NCI-H345 (cell line): ENCODE measurements at places on chromosomes 4 and X.

DNA sequence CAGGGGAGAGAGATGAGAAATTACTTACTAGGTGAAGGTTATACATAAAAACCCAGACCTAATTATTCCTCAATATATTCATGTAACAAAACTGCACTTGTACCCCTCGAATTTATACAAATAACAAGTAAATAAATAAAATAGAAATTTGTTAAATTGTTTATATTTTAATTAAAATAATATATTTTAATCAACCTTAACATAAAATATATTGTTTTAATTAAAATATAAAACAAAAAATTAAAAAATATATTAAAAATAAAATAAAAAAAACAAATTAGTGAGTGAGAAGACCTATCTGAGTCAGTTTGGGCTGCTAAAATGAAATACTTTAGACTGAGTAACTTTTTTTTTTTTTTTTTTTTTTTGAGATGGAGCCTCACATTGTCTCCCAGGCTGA is 87.4 kb upstream of the PCDH7 start:
- no peak for DNase-seq

GRCh38 chrX:53716328-53717088 is 30.0 kb upstream of the HUWE1 start:
- no peak for DNase-seq

GRCh38 chr4:40592034-40592433 is 37.6 kb downstream of the RBM47 start:
- DNase-seq, result no peak

GRCh38 chr4:184387351-184387750 is 87.0 kb downstream of the IRF2 start:
- DNase-seq, result no peak

- no peak for DNase-seq
Observed at GRCh38 chrX:152861116-152861515, 30.3 kb downstream of the NSDHL start.

- DNase-seq, result no peak
Observed at GRCh38 chr4:184583738-184584502, 65.3 kb downstream of the CASP3 start.

DNA sequence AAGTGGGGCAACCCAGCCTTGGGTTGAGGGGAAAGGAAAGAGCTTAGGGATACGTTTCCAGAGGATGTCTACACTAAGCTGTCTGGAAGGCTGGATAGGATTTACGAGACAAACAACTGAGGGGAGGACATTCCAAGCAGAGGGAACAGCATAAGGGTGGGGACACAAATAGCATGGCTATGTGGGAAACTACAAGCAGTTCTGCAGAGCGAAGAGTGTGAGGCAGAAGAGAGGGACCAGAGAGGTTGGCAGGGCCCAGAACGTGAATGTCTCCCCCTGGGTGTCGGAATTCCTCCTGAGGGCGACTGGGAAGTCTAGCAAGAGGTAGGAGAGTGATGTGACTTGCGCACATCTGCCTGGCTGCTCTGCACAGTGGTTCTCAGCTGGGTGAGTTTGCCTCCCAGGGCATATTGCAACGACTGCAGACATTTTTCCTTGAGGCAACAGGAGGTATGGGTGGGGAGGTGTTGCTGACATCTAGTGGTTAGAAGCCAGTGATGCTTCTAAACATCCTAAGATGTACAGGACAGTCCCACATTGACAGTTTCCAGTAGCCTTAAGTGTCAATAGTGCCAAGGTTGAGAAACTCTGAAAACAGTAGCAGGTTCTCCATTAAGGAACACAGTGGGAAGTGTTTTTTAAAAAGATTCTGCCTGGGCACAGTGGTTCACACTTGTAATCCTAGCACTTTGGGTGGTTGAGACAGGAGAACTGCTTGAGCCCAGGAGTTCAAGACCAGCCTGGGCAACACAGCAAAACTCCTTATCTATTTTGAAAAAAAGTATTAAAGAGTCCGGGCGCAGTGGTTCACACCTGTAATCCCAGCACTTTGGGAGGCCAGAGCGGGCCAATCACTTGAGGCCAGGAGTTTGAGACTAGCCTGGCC is 9.2 kb downstream of the NDUFA1 start:
- DNase-seq, result peak; percentile 27

- no peak for DNase-seq
Observed at GRCh38 chr4:119209077-119209476, 3.4 kb upstream of the USP53 start.

DNA sequence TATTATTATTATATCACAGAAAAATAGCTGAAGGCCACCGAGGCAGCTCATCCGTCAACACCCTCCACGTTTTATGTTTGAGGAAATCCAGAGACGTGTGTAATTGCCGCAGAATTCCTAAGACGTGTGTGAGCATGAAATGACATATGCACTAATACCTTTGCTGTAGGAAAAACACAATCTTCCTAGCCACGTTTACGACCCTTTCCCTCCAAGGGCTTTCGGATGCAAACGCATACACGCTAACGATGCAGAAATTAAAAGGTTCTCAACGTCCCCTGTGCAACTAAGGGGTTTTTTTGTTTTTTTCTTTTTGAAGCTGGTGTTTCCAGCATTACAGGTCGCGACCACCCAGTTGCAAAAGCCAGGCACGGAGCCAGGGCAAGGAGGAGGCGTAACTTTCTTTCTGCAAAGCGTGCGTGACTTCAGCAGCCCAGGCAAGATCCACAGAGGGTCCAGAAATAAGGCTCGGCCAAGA is 33.8 kb downstream of the CRLF2 start:
- no peak for DNase-seq

GRCh38 chr4:5050520-5051277 is 581 bp upstream of the STK32B start:
- peak; percentile 77 for DNase-seq

DNA sequence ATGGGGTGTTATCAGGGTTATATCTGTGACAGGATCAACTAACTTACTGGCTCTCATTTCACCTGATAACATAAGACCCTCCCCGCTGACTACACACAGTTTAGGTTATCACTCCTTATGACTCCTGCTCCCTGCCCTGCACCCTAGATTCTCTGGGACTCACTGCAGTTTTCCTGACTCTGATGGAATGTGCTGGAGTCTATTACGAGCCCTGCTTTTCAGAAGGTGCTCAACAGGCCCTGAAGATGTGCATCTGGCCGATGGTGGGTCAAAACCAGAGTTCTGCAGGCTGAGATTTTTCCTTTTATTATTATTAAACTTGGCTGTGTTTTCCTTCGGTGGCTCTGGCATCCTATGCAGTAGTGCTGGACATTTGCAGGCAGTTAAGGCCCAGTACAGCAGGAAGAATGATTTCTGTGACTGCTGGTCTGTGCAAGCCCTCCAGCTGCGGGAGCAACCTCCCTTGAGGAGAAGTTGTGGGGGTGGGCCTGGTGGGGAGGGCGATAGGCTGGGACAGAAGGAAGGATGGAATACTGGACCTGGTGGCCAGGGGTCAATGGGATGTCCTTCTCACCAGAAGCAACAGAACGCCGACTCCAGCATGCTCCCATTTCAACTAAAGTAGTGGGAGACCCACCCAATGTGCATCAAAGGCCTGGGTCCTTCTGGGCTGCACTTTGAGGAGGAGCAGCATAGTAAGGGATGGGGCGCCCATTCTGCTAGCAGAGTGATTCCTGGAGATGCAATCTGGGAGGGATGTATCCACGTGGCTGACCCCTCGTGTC is 11.0 kb downstream of the SOD3 start:
- DNase-seq, result no peak
